CD4-positive, alpha-beta T cell treated with Interferon gamma for 1 hour (primary cell): ENCODE measurements at places on chromosomes 6 and 20.

DNA sequence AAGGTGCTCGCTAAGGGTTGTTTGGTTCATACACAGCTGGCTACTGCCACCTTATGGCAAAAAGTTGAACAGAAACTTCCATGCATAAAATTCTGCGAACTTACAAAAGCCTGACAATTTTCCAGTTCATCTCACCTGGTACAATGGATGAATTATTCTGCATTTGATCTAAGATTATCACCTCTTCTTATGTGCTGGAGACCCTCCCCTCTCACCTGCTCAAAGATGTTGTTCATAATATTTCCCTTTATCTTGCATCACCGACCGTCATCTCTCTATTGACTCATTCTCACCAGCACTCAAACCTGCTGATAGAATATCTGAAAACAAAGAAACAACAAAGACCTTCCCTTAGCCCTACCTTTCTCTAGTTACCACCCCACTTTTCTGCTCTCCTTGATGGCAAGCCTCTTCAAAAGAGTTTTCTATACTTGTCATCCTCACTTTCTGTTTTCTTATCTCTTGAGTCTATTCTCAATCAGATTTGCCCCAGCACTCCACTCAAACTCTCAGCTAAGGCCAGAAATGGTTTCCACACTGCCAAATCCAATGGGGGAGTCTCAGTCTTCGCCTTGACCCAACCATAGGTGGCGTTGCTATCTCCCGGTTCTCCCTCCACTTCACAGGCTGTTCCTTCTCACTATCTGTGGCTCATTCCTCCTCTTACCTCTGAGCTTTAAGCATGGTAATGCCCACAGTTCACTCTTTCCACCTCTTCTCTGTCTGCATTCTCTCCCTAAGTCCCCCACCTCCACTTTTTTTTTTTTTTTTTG is 25.8 kb downstream of the SNRNP48 start:
- DNase-seq = no peak

DNA sequence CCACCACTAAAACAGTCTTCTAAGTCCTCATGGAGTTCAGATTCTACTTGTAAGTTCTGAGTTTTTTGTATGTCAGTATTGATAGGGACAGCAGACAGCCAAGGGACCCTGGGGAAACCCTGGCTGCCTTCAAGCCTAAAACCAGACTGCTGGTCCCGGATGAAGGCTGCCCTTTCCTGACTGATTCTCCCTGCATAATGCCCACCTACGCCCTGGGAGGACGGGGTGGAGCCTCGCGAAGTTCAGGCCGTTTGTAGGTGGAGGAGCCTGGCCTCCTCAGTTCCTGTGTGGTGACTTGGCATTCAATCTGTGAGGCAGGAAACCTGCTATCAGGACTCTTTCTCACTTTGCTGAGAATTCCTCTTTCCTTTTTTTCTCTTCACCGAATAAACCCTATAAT is 120.3 kb upstream of the LGSN start:
- DNase-seq = no peak

- DNase-seq = no peak
Measured at GRCh38 chr6:1606780-1607515, 2.8 kb upstream of the FOXC1 start.

DNA sequence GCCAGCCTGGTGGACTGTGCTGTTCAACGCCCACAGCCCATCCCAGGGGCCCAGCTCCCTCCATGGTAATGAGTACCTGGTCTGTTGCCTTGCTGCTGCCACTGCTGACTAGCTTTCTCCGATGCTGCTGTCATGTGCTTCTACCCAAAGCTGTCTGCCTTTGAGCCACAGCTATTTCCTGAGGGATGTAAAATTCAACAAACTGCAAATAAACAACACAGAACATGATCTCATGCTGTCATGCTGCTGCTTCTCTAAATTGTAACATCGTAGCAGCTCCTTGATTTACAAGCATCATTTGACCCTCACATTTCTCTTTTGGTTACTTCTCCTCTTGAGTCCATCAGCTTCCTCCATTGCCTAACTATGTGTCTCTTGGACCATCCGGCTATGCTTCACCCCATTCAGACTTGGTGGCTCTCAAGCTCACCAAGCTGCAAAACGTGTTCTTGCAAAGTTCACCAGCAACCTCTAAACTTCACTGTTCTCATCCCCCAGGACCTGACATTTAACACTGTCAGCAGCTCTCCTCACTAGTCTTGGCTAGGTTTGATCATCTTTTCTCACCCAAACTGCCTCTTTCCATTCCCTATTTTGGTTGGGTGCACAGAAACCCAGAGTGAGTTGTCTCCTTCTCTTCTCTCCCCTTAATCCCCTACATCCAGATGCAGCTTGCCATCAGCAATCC is 54.6 kb downstream of the FYN start:
- DNase-seq = no peak
